ENCODE measurements at places on chromosomes 3 and 15.

DNA sequence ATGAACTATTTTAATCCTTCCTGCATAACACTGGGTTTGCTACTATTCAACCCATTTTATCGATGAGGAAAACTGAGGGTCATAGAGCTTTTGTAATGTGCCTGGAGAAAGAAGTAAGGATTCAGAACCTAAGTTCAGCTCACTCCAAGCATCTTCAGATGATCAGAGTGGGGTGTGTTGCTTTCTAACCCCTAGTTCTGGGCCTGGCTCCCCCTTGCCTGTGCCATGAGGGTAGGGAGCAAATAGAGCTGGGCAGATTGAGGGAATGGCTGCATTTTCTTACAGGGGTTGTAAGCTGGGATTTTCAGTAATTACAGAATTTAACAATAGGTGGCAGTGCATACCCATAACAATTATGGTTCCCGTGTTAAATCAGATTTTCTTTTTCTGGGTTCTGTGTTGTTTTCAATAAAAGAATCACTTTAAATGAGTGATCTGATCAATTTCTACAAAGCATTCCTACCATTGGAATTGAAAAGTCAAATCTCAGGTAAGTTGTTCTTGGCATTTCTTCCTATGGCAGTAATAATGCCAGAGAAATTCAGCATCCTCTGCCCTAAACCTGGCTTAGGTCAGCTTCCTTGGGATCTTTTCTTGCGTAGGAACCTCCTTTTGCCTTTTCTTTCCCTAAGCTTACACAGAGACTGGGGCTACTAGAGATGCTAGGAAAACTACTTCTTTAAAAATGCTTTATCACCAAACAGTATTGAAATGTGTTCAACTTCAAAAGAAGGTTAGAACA lies 103.8 kb upstream of the IL12A start:
- no peak for DNase-seq

GRCh38 chr3:124273651-124274050 lies 281.7 kb upstream of the ROPN1 start:
- DNase-seq, result no peak

GRCh38 chr15:101063212-101063611 lies 144.1 kb downstream of the LRRK1 start:
- no peak for DNase-seq

DNA sequence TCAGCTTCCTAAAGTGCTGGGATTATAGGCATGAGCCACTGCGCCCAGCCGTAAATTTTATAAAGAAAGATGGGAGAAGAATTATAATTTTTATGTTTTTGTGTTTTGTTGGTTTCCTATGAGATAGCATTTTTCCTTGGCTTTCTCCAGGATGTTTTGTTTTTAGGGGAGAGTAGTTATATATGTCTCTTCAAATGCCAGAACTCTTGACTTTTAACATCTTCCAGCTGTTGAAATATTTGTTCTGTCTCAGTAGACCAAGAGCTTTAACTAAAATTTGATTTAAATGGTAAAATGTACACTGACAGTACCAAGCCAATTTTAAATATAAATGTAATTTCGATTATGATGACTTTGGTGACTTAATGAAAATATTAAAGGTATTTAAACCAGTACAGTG lies 96.8 kb downstream of the DHX36 start:
- no peak for DNase-seq

- no peak for DNase-seq
Observed at GRCh38 chr3:85068911-85069310, 110.1 kb downstream of the CADM2 start.

DNA sequence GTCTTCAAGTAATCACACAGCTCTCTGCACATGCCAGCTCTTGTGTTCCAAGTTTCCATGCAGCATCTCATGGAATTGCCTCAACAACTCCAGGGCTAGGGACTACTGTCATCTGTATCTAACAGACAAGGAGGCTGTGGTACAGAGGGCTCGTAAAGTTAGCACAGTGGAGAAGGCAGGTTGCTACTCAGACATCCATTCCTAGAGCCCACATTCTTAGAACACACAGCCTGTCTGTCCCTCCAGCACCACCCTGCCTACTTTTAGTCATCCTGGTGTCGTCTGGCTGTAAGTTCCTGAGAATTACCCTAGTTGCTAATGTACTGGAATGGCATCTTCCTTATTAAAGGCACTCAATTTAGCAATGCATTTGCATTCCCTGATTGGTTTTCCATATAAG lies 862.5 kb downstream of the FHIT start:
- DNase-seq, result no peak

DNA sequence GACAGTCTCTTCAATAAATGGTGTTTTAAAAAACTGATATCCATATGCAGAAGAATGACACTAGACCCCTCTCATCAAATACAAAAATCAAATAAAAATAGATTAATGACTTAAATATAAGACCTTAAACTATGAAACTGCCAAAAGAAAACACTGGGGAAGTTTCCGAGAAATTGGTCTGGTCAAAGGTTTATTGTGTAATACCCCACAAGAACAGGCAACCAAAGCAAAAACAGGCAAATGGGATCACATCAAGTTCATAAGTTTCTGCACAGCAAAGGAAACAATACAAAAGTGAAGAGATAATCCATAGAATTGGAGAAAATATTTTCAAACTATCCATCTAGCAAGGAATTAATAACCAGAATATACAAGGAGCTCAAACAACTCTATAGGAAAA lies 126.2 kb downstream of the GOLIM4 start:
- DNase-seq, result no peak

DNA sequence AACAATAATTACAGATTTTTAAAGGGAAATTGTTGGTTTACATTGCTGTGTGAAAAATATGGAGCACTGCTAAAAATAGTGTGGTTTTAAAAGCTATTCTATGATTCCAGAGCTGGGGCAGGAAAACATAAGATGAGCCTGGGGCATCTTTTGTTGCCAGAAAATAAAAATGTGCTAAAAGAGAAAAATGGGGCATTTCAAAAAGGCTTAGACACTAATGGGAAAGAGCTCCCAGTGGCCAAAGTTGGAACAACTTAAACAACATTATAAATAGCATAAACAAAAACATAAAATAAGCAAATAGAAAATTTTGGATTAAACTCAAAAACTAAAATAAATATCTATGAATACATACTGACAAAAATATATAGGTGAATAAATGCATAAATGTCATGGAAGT lies 478.9 kb downstream of the NLGN1 start:
- no peak for DNase-seq

- DNase-seq, result no peak
Observed at GRCh38 chr3:130725746-130726145, 20.9 kb downstream of the PIK3R4 start.

DNA sequence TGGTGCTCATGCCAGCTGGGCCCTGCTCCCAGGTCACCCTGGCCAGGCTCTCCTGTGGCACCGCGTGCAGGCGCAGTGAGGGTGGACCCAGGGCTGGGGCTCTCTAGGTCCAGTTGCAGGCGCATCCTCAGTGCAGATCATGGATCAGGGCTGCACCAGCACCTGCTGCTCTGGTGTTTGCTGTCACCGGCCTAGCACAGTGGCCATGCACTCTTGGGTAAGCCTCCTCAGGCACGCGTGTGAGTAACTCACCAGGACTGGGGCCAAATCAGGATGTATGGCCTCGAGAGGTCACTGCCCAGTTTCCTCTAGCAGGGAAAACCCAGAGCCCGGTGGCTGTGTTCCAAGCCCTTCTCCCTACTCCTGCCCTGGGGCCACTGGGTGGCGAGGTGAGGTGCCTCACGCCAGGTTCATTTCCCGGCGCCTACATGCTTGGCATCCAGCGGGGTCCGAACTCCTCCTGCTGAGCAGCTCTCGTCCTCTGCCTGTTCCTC lies 45.5 kb upstream of the SLC41A3 start:
- no peak for DNase-seq

GRCh38 chr3:24156466-24156865 lies 211.4 kb downstream of the NR1D2 start:
- DNase-seq, result no peak

DNA sequence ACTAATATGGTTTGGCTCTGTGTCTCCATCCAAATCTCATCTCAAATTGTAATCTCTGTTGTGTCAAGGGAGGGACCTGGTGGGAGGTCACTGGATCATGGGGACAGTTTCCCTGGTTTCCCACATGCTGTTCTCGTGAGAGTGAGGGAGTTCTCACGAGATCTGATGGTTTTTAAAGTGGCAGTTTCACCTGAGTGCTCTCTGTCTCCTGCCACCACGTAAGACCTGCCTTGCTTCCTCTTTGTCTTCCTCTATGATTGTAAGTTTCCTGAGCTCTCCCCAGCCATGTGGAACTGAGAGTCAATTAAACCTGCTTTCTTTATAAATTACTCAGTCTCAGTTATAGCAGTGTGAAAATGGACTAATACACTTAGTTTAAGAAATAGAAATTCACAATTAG lies 228.9 kb downstream of the CD47 start:
- DNase-seq, result no peak

GRCh38 chr3:58000306-58001085 lies 7.7 kb upstream of the FLNB start:
- no peak for DNase-seq

GRCh38 chr3:65569845-65570405 lies 468.8 kb downstream of the MAGI1 start:
- no peak for DNase-seq

All from activated CD4-positive, alpha-beta T cell treated with anti-CD3 and anti-CD28 coated beads, Interleukin-2, amount 50 U/mL, for 48 hours (primary cell).